ENCODE measurements at places on chromosomes 3 and 15. TPM values are rescaled to one million over a fixed set of nuclear protein-coding genes. Genes with fewer than 3 reads are reported as not detected.
A peak's percentile ranks its signal among the peaks of the same experiment; 100 is the strongest.

The RTP3 gene
- total RNA-seq = not detected

GRCh38 chr3:102141928-102142239, 292.6 kb downstream of the NFKBIZ start:
- DNase-seq = no peak

GRCh38 chr3:57587905-57588304, 9.2 kb downstream of the ARF4 start:
- DNase-seq = no peak

The XCR1 gene
- not detected for total RNA-seq

GRCh38 chr3:46019707-46020106, 7.6 kb downstream of the XCR1 start:
- DNase-seq = no peak

DNA sequence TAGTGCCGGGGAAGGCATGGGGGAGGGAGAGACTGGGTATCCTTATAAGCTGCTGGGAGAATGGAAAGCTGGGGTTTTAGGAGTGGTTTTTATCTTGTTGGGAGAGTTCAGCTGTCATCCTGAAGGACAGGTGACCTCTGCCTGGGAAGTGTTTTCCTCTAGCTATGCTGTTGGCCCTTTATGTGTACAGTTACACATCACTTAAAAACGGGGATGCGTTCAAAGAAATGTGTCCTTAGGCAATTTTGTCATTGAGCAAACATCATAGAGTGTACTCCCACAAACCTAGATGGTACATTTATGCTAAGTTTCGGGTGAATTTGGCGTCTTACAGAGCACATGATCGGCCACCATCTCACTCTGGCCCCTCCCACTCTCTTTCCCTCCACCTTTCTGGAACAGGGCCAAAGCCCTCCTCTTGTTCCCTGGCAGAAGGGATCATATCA, 164.3 kb upstream of the NUDT16 start:
- no peak for DNase-seq

DNA sequence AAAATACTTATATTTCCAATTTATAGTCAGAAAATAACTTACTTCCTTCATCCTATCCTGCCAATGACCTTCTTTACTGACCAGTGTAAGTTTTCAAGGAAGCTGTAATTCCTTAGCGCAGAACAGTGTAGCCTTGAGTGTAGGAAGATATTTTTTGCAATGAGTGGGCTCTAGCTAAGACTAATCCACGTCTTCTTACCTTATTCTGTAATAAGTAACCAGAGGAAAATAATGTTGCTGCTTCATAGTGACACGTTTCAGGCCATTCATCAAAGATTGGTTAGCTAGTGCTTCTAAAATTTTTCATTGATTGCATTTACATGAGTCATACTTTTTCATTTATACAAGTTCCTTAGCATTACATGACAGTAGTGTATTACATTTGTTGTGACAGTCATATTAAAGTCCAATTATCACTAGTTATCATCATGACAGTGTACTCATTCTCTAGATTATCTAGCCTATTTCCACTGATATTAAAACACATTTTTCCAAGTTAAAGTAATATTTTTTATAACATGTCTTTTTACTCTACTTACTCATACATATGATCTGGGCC, 403.8 kb upstream of the EPHA3 start:
- no peak for DNase-seq

DNA sequence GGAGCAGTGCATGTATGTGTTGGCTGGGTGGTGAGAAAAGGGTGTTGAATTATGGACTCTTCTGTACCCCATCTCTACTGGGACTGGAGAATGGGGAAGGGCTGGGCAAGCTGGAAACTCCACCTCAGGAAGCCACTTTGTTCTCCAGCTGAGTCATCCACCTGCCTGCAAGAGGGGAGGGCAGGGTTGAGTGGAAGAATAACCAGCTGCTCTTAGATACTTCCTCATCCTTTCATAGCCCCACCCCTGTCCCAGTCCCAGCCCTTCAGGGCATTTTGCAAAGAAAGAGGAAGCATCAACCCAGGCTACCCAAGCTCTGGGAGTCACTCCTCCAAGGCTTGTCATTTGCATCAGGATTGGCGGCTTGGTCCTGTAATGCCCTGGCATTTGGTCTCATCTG, 33.1 kb downstream of the RAB11A start:
- DNase-seq = peak; percentile 52

DNA sequence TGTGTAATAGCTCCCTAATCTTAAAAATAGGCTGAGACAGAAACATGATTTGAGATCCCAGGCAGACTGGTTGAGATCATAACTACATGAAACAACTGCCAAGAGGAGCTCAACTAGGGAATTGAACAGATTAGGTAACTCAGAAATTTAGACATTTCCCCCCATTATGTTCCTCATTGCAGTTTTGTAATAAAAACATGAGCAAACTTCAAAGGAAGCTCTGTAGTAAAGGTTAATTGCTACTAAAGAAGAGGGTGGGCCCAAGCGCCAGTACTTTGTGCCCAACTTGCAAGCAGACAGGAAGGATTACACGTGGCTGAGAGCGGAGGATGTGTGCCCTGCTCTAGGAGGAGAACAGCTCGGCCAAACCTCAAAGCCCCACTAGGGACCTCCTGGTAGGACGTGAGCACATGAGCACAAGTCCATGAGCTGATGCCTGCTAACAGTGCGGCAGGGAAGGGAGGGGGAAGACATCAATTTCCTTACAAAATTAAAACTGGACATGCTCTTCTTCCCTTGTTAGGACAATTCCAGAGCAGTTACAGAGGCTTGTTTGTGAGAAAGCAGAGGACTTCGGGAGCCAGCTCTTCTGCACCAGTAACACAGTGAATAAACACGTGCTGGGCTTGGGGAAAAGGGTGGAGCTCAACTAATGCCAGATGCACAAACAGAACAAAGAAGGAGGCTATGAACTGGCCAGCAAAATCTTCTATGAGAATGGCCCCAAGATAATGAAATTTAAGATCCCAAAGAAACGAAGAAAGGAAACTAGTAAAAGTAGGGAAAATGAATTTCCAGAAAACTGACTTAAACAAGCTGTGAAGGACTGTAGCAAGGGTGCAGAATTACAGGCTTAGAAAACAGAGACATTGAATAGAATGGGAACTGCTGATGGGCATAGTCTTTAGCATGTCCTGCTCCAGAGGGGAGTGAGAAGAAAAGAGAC, 275.5 kb downstream of the MECOM start:
- peak; percentile 33 for DNase-seq

- no peak for DNase-seq
Measured at GRCh38 chr3:49222002-49222401, 50.6 kb downstream of the KLHDC8B start.

DNA sequence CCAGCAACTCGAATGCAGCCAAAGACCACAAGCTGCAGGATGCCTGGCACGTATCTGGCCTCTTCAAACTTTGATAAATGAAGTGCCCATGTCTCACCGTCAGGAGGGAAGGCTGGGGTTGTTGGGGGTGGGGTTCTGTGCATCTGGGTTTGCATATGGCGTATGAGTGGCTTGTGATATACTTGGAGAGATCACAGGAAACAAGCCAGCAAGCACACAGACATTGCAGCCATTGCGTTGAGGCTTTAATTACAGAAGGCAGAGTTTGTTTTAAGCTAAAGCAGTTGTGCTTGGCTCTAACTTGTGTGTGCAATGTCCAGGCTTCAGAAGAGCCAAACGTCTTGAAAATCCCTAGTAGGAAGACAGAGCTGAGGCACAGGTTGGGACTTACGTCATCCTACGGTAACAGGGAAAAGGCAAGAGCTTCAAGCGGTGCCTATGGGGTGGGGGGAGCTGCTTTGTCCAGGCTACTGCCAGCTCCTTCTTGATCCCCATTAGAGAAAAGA, 109.2 kb downstream of the ASB7 start:
- DNase-seq = no peak

The SPSB4 gene
- total RNA-seq = under 0.01 TPM

Data from lung microvascular endothelial cell (primary cell).